Mesenteric fat pad (tissue), 1 donor: ENCODE measurements at places on chromosomes 7 and 10. TPM values are rescaled to one million over a fixed set of nuclear protein-coding genes. Genes with fewer than 3 reads are reported as not detected.

DNA sequence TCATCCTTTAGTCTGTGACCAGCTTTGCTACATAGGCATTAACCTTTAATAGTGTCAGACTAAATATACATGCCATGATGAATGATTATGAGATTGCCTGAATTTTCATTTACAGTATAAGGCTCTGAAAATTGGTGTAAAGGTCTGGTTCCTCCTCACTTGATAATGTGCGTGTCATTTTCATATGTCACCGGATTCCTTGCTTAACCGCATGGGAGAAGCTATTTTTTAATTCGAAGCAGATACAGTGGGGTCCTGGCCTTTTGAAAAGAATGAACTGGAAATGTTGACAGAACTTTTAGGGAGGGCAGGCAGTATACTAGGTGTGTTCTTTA lies 192.4 kb upstream of the SH2B2 start:
- DNase-seq: no peak

DNA sequence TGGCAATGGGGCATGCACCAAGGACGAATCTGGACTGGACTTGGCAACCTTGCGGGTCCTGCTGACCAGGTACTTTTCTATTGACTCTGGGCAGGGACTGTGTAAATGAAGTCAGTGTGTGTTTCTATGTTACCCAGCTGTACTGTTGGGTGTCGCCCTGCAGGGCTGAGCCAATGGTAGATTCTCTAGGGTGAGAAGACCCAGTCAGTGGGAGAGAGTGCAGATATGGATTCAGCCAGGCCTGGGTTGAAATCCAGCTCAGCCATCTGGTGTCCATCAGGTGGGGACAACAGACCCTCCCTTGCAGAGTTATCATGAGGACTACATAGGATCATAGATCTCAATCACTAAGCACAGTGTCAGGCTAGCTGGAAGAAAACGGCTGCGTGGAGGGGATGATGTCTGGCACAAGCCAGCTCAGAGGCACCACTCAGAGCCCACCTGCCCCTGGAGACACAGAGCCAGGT lies 4.9 kb upstream of the PPIF start:
- peak; percentile 75 for DNase-seq

DNA sequence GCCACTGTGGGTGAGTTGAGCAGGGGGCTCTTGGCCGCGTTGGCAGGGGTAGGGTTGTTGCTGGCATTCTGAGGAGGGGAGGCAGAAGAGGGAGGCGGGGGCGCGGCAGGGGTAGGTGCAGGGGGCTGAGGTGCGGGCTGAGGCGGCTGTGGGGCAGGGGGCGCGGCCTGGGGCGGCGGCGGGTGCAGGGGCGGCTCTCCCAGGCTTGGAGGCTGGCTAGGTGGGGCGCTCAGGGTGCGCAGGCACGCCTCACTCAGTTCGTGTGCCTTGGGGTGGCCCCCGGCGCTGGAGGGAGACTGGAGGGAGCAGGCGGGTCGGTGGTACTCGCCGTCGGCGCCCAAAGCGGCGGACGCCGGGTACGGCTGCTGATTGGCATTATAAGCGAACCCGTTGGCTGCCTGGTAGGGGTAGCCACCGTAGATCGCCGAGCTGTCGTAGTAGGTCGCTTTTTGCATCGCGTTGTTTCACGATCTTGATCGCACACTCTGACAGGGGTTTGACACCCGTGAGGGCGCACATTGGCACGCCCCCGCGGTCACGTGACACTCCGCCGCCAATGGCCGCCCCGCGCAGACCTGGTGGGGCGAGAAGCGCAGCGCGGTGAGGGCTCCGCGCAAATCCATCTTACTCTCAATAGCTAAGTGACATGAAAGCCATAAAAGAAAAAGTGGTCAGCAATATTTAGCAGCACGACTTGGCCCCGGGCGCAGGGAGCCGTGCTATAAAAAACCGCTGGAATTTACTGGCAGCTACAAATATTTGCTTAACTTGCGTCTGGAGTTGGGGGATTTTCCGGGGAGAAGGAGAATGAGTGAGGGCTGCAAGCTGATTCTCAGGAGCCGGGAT lies 7.9 kb upstream of the HOXA2 start:
- DNase-seq: peak; percentile 92

GBX1 gene
- not detected for total RNA-seq

PON1 gene
- 0.19 TPM for total RNA-seq

GRCh38 chr10:130545122-130545521 lies 408.9 kb downstream of the GLRX3 start:
- DNase-seq: no peak

DNA sequence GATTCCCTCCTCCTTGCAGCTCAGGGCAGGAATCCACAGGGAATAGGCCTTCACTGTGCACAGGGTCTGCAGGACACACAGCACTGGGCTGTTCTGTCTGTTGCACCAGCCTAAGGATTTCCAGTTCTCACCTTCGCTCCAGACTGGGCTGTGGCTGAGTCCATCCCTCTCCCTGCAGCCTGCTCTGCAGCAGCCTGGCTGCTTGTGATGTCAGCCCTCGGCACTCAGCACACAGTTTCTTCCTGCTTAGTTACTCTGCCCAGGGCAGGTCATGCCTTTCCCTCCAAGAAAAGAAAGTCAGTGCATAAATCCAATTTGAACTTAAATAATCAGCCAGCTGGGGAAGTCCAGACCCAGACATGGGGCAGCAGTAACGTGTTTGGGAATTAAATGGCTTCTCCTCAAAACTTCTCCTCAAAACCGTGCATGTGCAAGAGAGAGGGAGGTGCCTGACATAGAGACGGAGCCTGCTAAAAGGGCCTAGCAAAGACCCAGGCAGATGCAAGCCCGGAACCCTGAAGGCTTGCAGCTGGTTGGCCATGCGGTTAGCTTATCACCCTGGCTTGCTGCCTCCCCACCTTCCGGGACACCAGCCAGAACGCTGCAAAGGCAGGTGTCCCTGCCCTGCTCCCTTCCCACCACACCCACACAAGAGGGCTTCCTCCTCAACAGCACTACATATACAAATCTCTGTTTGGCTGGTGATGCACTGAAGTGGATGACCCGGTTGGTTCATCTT lies 10.9 kb upstream of the GDF2 start:
- no peak for DNase-seq

GRCh38 chr10:94016727-94017714 lies 23.3 kb downstream of the PLCE1 start:
- no peak for DNase-seq

- DNase-seq: no peak
Observed at GRCh38 chr10:70285476-70285831, 1.6 kb upstream of the NPFFR1 start.

GRCh38 chr7:16178092-16178491 lies 243.2 kb downstream of the CRPPA start:
- no peak for DNase-seq

GRCh38 chr10:80154626-80154977 lies 22.1 kb downstream of the PLAC9 start:
- DNase-seq: no peak

DNA sequence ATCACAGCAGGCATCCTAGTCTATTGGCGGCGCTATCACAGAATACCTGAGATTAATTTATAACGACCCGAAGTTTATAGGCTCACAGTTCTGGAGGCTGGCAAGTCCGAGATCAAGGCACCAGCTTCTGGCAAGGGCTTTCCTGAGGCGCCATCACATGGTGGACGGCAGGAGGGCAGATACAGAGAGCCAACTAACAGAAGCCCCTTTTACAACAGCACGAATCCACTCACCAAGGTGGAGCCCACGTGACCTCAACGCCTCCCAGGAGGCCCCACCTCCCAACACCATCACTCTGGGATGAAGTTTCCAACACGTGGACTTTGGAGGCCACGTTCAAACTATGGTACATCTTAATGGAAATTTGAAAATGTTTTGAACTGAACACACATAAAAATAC lies 255.3 kb downstream of the ELFN1 start:
- no peak for DNase-seq

DNA sequence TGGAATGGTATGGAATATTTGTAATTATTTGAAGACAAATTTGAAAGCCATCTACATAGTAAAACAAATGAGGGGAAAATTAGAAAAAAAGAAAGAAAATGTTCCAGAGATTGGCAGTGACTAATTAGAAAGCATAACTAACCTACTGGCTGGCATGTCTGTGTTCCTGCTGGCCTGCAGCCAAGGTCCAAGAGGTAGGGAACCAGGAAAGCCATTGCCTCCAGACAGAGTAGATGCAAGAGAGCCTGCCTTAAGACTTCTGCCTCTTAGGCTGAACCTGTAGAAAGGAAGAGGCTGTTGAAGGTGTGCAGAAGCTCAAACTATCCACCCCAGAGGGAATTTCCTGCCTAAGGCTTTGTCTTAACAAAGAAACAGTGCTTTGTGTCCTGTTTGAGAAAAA lies 982.0 kb downstream of the SORCS1 start:
- no peak for DNase-seq

DNA sequence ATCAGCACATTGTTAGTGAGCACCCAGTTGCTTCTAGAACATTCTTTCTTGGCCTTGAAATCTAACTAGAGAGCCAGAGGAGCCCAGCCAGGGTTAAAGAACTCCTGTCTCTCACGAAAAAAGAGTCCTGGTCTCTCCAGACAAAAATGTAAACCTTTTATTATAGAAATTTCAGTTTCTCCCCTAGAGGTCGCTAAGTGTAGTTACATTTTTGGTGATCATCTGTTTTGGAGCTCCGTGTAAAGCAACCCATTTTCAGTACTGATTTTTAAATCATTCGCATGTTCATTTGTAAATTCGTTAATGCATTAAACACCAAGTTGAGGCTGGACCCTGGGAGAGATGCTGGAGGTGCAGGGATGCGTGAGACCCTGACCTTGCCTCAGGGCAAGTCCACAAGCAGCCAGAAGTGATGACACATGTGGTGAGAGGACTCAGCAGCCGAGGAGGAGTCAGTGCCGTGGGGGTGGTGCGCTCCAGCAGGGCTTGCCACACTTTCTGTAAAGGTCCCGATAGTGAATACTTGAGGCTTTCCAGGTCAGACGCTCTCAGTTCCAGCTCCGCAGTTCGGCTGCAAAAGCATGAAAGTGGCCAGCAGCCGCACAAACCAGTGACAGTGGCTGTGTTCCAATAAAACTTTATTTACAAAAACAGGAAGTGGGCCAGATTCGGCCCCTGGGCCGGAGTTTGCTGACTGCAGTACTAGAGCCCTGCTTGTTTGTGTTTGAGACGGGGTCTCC lies 578.6 kb upstream of the FOXK1 start:
- DNase-seq: no peak

DNA sequence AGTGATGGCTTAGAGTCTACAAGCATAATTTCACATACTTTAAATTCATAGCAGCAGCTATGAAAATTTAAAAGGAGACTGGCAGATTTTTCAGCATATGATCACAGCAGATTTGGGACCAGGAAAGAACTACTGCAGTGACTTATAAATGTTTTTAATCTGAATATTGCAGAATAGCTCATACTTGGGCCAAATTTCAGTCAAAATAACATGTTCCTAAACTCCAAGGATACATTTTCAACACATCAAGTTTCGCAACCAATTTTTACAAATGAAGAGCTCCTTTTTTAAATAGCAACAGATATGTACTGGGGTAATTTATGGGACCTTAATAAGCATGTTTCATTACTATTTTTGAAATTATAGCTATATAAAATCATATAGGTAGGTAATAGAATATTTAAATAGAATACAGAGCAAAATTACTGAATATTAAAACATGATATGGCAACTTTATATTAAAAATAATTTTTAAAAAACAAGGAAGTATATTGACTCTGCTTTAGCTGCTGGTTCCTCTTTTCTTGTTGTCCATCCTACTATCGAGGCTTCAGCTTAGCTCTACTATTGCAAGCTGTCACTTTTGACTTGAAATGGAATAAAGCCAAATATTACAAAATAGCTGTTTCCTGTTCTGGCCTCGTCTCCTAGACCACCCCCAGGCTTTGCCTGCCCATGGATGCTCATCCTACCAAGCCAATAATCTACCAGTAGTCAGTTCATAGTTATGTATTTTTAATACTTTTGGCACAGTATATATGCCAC lies 123.1 kb downstream of the NRBF2 start:
- DNase-seq: no peak
